ENCODE measurements at places on chromosomes 13 and 19. TPM values are rescaled to one million over a fixed set of nuclear protein-coding genes. Genes with fewer than 3 reads are reported as not detected.

Gene CGB3
- polyA plus RNA-seq, result not detected

- H3K4me1 ChIP-seq, result peaks cover 49% of the 10 kb centered on the region
- no peaks in the 10 kb centered on the region for H3K27me3 ChIP-seq
- H3K36me3 ChIP-seq, result no peaks in the 10 kb centered on the region
- peak overlapping the region; percentile 67 for H3K27ac ChIP-seq
Measured at GRCh38 chr19:2549701-2550191, 73.8 kb downstream of the GADD45B start.

Gene TYROBP
- polyA plus RNA-seq, result 3,224 TPM

Gene KLHL1
- polyA plus RNA-seq, result not detected

Gene CCNA1
- not detected for polyA plus RNA-seq

Gene KIR2DL4
- polyA plus RNA-seq, result 0.14 TPM

DNA sequence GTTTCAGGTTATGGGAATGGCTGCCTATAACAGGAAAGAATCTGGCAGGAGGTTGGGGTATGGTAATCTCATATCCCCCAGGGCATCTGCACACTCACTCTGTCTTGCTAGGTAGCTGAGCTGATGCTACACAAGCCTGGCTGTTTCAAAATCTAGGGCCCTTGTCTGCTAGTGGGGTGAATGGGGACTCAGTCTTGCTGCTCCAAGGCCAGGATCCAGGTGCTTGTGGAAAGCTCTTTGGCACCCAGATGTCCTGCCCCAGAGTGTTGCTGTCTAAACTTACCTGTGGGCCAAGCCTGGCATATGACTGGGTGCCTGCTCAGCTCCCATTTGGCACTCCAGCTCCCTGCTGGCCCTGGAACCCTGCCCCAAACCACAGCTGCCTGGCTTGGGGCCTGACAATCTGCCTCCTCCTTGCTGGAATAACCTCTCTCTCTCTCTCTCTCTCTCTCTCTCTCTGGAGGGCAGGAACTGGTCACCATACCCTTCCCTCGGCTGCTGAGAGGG lies 158.1 kb upstream of the TSC22D1 start:
- no peaks in the 10 kb centered on the region for H3K27me3 ChIP-seq
- H3K4me3 ChIP-seq, result no peak overlapping the region
- H3K36me3 ChIP-seq, result no peaks in the 10 kb centered on the region
- H3K4me1 ChIP-seq, result no peaks in the 10 kb centered on the region

Gene CEACAM20
- not detected for polyA plus RNA-seq

DNA sequence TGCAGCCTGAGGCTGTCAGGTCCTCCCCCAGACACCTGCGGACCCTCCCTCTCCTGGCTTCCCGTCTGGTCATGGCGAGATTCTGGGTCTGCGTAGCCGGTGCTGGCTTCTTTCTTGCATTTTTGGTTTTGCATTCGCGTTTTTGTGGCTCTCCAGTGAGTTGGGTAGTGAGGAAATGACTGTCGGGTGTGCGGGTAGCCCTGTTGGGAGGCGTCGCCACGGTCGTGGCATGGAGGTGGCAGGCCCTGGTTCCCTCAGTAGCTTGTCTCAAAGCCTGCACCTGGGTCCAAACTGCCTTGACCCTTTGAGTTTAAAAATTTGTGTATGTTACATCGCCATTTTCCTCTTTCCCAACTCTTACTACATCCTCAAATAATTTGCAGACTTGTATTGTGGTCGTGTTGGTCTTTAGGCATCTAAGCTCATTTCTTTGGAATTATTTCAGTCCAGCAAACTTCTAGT lies 344 bp downstream of the NHLRC3 start:
- peak overlapping the region; percentile 97 for H3K4me3 ChIP-seq
- peak; percentile 29 for DNase-seq
- peak overlapping the region; percentile 98 for H3K27ac ChIP-seq
- no peaks in the 10 kb centered on the region for H3K27me3 ChIP-seq

- no peaks in the 10 kb centered on the region for H3K36me3 ChIP-seq
- no peak overlapping the region for H3K4me3 ChIP-seq
- H3K27ac ChIP-seq, result no peak overlapping the region
Measured at GRCh38 chr13:109569958-109570711, 216.2 kb downstream of the IRS2 start.

- no peak for DNase-seq
- H3K4me1 ChIP-seq, result no peaks in the 10 kb centered on the region
- no peak overlapping the region for H3K4me3 ChIP-seq
- H3K27ac ChIP-seq, result no peak overlapping the region
Measured at GRCh38 chr13:37226971-37227370, 121.5 kb upstream of the CSNK1A1L start.

DNA sequence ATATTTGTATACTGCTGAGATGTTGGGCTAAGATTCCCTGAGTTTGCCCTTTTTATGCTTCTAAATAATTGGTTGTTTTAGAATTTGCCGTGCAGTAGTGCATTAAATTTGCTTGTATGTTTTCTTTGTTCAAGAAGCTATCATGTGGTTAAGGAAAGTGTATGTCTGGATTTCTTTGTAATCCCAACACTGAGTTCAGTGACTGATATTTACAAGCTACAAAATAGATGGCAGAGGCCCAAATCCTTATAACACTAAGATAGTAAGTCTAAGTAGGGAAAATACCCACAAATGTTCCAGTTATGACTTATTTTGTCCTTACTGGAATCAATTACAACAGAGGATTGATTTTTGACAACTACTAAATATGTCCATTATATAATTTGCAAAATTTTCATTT lies 435.0 kb upstream of the KLF12 start:
- H3K27ac ChIP-seq, result no peak overlapping the region
- no peak for DNase-seq
- no peak overlapping the region for H3K4me3 ChIP-seq
- no peaks in the 10 kb centered on the region for H3K36me3 ChIP-seq

GRCh38 chr19:52600639-52601024 lies 30.5 kb downstream of the ZNF701 start:
- peak overlapping the region; percentile 72 for H3K4me3 ChIP-seq
- H3K27me3 ChIP-seq, result no peaks in the 10 kb centered on the region
- peaks cover 3% of the 10 kb centered on the region for H3K36me3 ChIP-seq
- H3K4me1 ChIP-seq, result peaks cover 19% of the 10 kb centered on the region
- H3K27ac ChIP-seq, result no peak overlapping the region

GRCh38 chr13:113464476-113464875 lies 11.2 kb upstream of the ADPRHL1 start:
- H3K4me1 ChIP-seq, result no peaks in the 10 kb centered on the region
- peaks cover 37% of the 10 kb centered on the region for H3K36me3 ChIP-seq
- H3K27ac ChIP-seq, result no peak overlapping the region
- H3K4me3 ChIP-seq, result no peak overlapping the region

- H3K27ac ChIP-seq, result no peak overlapping the region
- no peaks in the 10 kb centered on the region for H3K36me3 ChIP-seq
- no peaks in the 10 kb centered on the region for H3K4me1 ChIP-seq
- no peak overlapping the region for H3K4me3 ChIP-seq
- H3K27me3 ChIP-seq, result no peaks in the 10 kb centered on the region
Measured at GRCh38 chr19:52248241-52248640, 21.1 kb upstream of the ZNF766 start.

Gene MAST1
- 1.1 TPM for polyA plus RNA-seq

DNA sequence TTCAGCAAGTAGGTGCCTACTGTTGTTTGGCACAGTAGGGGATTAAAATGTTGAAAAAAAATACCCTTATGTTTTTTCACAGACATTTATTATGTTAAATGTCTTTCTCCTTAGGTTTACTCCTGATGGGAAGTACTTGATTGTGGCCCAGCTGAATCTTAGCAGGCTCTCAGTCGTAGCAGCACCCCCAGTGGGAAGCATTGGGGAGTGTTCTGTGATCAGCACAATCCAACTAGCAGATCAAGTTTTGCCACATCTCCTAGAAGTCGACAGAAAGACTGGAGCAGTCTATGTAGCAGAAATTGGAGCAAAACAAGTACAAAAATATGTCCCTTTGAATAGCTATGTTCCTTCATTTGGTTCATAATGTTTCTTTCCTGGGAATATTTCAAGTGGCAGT lies 9.3 kb downstream of the NHLRC3 start:
- peaks cover 50% of the 10 kb centered on the region for H3K36me3 ChIP-seq
- no peaks in the 10 kb centered on the region for H3K4me1 ChIP-seq
- no peak for DNase-seq

- peak overlapping the region; percentile 77 for H3K27ac ChIP-seq
- H3K4me1 ChIP-seq, result peaks cover 31% of the 10 kb centered on the region
- H3K27me3 ChIP-seq, result no peaks in the 10 kb centered on the region
- DNase-seq, result peak; percentile 77
- no peak overlapping the region for H3K4me3 ChIP-seq
Measured at GRCh38 chr13:41588899-41589298, 131.5 kb downstream of the RGCC start.

- peaks cover 27% of the 10 kb centered on the region for H3K36me3 ChIP-seq
- no peak overlapping the region for H3K27ac ChIP-seq
- no peak overlapping the region for H3K4me3 ChIP-seq
- no peaks in the 10 kb centered on the region for H3K27me3 ChIP-seq
- peak; percentile 70 for DNase-seq
Measured at GRCh38 chr19:51158474-51159129, 16.5 kb downstream of the SIGLEC7 start.

DNA sequence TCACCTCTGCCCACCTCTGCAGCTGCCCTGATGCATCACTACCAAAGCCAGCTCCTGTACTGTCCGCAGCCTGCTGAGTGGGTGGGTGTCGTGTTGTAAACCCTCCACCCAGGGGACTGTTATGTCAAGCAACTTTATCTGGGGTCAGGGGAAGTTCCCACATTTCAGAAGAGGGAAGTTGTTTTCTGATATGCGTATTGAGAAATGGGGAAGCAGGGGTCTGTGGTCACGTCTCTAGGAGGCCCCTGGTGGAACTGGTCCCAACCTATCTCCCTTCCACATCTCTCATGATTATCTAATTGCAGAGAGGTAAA lies 31.2 kb downstream of the CLEC17A start:
- no peaks in the 10 kb centered on the region for H3K27me3 ChIP-seq
- H3K4me1 ChIP-seq, result peaks cover 87% of the 10 kb centered on the region
- DNase-seq, result peak; percentile 90
- H3K36me3 ChIP-seq, result peaks cover 4% of the 10 kb centered on the region
- H3K4me3 ChIP-seq, result peak overlapping the region; percentile 47

GRCh38 chr19:42003506-42004294 lies 9.7 kb upstream of the ATP1A3 start:
- no peaks in the 10 kb centered on the region for H3K36me3 ChIP-seq
- no peak overlapping the region for H3K27ac ChIP-seq
- H3K4me1 ChIP-seq, result no peaks in the 10 kb centered on the region

DNA sequence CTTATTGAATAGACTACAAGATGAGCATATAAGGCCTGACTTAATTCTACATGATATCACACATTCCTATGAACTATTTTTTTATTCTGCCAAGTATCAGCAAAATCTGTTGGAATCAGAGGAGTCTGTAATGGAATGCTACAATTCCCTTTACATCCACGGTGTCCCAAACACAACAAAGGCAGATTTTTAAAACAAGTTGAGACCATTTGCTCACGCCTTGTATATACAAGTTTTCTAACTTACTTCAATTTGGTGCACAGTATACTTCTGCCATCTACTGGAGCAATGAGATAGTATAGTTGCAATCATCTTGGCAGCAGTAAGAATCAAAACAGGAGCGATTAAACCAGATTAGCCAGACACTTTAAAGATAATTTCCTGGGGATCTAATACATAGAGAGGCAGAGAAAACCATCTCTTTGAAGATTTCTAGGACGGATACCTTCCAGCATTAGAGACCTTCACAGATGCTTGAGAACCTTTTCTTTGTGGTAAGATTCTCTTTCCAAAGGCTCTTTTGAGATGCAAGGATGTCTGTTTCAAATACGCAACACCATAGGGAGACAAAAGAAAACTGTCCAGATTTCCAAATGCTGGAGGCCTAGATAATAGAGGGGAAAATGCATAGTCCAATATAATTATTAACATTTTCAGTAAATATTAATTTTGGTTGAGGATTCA lies 302.0 kb upstream of the MIR17HG start:
- H3K4me3 ChIP-seq, result no peak overlapping the region
- DNase-seq, result no peak
- H3K36me3 ChIP-seq, result no peaks in the 10 kb centered on the region

- no peak for DNase-seq
- no peak overlapping the region for H3K4me3 ChIP-seq
- H3K4me1 ChIP-seq, result no peaks in the 10 kb centered on the region
- no peaks in the 10 kb centered on the region for H3K36me3 ChIP-seq
Measured at GRCh38 chr13:23722726-23723453, 152.7 kb downstream of the TNFRSF19 start.

GRCh38 chr19:38049105-38049649 lies 142.2 kb downstream of the SIPA1L3 start:
- H3K27ac ChIP-seq, result peak overlapping the region; percentile 87
- H3K4me1 ChIP-seq, result peaks cover 35% of the 10 kb centered on the region
- no peaks in the 10 kb centered on the region for H3K27me3 ChIP-seq

Gene VWA8
- polyA plus RNA-seq, result 2.1 TPM

DNA sequence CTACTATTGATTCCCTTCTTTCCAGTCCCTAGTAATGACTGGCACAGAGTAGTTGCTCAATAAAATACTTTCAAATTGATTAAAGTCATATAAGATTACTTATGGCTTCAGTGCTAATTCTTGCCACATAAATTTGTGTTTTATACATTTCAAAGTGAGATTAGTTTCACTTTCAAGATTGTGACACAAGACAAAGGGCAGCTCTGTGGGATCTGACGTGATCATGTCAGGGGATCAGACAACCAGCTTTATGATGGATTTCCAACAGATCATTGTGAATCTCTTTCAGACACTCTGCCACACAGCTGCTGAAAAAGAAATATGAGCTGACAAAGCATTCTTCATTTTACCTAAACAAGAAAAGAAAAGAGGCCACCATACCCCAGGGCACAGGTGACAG lies 73.4 kb upstream of the POMP start:
- no peak overlapping the region for H3K4me3 ChIP-seq
- H3K36me3 ChIP-seq, result no peaks in the 10 kb centered on the region
- DNase-seq, result peak; percentile 62
- peak overlapping the region; percentile 50 for H3K27ac ChIP-seq
- peaks cover 60% of the 10 kb centered on the region for H3K4me1 ChIP-seq

DNA sequence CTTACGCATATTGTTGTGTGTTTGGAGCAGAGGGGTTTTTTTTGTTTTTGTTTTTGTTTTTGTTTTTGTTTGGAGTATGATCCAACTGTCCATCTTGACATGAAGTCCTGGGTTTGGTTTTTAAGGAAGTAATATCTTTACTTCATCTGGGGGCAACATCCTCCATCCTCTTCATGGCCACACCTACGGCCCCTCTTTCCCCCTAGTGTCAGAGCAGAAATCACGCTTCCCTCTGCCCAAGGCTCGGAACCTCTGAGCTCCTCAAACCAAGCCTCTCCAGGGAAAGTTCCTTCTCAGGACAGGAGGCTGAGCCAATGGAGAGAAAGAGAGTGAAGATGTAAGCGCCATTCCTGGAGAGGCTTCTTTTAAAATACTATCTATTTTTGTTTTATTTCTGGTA lies 58.6 kb upstream of the PDX1 start:
- no peaks in the 10 kb centered on the region for H3K36me3 ChIP-seq
- peaks cover 21% of the 10 kb centered on the region for H3K27me3 ChIP-seq
- no peaks in the 10 kb centered on the region for H3K4me1 ChIP-seq
- no peak overlapping the region for H3K4me3 ChIP-seq

Gene CEACAM5
- polyA plus RNA-seq, result not detected

Gene PSG3
- not detected for polyA plus RNA-seq

Gene KIR3DL2
- not detected for polyA plus RNA-seq

DNA sequence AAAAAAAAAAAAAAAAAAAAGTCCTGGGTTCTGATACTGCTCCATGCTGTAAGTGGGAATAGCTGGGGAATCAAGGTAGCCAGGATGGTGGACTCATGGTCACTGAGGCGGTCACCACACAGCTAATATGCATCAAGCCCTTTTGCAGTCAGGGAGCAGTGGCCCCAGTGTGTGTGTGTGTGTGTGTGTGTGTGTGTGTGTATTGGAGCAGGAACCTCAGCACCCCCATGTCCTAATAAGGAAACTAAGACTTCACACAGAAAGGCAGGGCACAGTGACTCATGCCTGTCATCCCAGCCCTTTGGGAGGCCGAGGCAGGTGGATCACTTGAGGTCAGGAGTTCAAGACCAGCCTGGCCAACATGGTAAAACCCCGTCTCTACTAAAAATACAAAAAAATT lies 12.0 kb downstream of the B3GNT3 start:
- peak; percentile 21 for DNase-seq
- no peaks in the 10 kb centered on the region for H3K36me3 ChIP-seq
- no peak overlapping the region for H3K4me3 ChIP-seq
- no peaks in the 10 kb centered on the region for H3K27me3 ChIP-seq
- H3K4me1 ChIP-seq, result peaks cover 20% of the 10 kb centered on the region
